Kidney glomerular epithelial cell (primary cell): ENCODE measurements at places on chromosomes 4 and X.

DNA sequence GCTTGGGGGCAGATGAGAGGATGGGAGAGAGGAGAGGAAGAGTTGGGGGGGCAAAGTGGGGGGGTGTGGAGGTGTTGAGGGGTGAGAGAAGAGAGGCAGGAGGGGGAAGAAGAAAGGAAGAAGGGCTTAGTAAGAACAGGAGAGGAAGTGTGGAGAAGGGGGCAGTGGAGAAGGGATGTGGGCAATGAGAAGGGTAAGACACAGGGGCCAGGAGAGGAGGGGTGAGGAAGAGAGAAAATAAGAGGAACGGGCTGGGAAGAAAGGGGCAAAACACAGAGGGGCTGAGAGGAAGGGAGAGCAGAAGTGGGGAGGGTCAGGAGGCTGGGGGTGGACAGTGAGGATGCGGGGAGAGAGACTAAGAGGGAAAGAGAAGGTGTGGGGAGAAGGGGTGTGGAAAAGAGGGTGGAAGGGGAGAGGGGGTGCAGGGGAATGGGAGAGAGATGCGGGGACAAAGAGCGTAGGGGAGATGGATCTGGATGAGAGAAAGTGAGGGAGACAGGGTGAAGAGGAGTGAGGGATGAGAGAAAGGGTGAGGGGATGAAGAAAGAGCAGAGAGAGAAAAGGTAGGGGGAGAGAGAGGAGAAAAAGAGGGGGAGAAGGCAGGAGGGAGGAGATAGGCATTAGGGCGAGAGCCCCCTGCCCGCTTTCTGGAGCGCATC is 12.9 kb downstream of the SH3KBP1 start:
- DNase-seq, result no peak

DNA sequence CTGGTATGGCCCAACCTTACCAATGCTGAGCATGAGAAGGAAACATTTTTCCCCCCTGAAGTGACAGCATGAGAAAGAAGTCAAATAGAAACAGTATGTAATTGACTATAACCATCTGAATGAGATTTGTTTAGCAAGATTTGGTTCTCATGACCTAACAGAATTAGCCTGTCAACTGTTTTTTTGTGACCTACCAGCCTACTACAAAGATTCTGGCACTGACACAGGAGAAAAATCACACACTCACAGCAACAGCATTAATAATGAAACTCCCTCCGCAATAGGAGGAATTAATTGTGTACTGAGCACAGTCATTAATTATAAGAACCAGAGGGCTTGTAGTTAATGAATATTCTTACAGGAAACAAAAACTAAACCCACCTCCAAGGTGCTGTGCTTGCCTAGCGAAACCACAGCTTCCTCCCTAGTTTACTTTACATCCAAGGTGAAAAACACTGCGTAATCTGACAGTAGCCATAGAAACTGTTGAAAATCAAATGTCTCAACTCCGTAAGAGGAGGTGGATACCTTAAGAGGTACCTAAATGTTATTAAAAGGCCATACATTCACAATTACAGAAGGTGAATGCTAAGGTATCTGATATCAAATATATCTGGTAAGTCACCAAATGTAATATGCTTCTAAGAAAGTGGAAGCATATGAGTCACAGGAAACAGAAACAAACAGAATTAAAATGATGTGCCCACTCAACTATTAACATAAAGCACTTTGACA is 34.9 kb downstream of the MMRN1 start:
- peak; percentile 21 for DNase-seq

DNA sequence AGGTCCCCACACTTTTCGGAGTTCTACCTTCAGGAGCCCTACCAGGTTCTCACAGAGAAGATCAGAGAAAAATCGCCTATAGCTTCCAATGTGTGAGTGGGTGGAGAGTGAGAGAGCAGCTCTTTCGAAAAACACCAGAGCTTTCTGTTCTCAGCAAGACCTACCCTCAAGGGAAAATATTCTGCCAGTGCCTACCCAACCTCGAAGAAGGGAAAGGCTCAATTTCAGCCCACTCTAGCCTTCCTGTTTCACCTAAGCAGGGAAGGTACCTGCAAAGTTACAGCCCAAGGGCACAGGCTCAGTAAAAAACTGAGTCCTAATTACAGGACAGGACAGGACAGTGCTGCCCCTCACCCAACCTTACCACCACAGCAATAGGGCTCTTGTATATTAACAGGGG is 104.0 kb upstream of the WDR17 start:
- DNase-seq, result no peak

DNA sequence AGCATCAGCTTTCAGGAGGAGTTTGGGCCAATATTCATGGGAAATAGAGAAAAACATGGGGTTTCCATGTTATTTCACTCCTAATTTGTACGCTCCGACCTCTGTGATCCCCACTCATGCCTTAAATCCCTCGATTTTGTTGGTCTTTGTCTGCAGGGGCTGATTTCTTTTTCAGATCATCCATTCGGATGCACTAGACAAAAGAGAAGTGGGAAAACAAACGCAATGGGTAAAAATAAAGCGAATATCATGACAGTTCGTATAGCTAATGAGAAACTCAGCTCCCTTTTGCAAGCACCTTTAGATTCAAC is 139.1 kb upstream of the PLAC1 start:
- DNase-seq, result no peak

DNA sequence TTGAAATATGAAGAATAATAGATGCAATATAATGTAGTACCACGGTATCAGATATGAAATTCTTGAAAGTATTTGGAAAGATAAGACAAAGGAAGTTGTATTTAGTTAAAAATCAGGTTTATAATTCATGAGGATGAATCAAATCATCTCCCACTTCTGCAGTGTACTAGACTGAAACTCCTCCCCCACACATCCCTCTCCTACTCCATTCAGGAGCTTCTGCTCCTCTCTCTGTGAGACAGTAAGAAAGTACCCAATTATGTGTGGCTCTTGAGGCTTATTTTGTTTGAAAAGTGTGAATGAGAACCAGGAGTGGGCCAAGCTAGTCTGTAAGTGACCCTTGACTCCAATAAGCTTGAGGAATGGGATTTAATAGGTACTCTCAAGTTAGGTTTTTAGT is 9.5 kb downstream of the SLAIN2 start:
- DNase-seq, result no peak

DNA sequence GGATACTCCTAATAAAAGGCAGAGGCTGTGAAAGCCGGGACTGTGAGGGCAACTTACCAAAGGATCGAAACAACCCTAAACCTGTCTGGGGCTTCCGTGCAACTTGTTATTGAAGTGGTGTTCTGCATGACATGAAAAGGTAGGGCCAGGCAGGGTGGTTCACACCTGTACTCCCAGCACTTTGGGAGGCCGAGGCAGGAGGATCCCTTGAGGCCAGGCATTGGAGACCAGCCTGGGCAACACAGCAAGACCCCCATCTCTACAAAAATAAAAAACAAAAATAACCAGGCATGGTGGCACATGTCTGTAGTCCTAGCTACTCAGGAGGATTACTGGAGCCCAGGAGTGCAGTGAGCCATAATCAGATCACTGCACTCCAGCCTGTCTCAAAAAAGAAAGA is 12.3 kb downstream of the CASP3 start:
- no peak for DNase-seq

GRCh38 chrX:45515262-45516215 is 314.9 kb upstream of the DIPK2B start:
- peak; percentile 72 for DNase-seq

DNA sequence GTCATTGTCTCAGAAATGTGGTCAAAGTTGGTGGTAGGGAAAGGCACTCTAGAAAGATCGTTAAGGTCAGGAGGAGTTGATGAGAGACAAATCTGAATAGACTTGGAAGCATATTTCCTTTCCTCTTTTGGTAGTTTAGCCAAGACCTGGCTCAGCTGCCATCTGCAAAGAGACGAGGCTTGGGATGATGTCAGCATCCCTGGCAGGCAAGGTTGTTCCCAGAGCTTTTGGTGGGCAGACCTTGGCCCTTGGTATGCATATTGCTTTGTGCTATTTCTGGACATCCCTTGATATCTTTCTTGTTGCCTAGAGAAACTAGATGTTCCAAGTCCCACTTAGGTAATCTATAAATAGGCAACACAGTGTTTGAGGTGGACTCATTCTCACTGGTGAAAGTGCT is 82.4 kb upstream of the NAF1 start:
- DNase-seq, result no peak

DNA sequence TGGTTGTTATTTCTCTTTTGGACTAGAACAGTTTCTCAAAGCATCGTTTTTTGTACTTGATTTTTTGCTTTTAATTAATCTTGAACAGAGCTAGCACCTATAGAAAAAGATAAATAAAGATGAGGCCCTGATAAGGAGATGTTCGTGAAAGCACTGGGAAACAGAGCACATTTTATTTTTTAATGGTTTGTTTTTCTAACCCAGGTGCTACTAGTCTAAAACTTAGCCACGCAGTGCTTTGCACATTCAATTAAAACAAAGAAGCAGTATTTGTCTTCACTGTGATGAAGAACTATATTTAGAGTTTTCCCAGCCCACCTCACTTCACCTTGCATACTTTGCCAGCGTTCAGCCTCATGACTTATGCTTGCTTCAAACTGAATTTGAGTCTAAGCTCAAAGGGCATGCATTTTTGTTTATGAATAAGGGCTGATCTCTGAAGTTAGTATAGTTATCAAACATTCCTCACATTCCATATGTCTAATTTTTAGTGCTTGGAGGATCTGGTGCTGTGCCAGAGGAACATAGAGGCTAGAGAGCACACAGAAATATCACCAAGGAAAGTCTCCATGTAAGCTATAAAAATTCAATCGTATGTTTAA is 76.7 kb downstream of the WWC2 start:
- DNase-seq, result peak; percentile 43

DNA sequence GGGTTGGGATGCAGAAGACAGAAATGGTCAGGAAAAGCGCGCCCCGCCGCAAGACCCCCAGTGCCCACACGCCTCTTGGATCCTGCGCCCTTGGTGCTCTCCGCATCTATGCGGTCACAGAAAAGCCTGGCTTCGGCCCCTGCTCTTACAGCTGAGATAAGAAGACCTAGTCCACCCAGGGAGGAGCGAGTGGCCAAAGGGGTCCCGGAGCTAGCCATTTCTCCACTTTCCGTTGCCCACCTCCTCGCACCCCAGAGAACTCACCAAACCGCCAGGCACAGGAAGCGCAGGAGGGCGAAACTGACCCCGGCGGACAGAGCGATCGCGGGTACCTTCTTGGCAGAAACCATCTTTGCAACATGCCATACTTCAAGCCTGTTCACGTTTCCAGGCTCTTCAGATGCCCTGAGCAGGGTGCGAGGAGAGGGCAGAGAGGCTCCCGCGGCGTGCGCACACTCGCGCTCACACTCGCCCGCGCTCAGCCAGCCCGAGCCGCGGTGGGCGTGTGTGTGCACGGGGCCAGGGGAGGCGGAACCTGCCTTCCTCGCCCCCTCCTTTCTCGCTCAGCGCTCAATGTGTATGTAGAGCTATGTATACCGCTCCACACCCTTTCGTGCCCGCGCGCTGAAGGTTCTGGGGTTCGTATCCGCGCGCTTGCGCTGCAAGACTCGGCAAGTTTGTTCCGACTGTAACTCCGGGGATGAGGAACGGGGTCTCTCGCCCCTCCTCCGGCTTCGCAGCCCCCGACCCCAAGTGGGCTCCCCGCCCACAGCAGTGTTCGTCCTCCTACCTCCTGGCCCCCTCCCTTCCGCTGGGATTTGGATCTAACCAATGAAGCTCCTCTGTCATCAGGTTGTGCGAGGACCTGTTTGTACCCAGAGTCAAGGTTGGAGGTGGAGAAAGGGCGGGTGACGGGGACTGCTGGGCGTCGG is at the start of gene GABRA4:
GABRA4 (minus strand) TSS at position 507 of the 932 bp plus-strand sequence; CDS start at position 350, 157 bp downstream.
- DNase-seq, result no peak
